Stimulated activated naive CD4-positive, alpha-beta T cell treated with Interleukin-2 at 50 U/mL for 16 hours (primary cell): ENCODE measurements at places on chromosomes 16 and 17.

- DNase-seq, result no peak
Measured at GRCh38 chr17:34011599-34011998, 243.5 kb upstream of the CCL2 start.

DNA sequence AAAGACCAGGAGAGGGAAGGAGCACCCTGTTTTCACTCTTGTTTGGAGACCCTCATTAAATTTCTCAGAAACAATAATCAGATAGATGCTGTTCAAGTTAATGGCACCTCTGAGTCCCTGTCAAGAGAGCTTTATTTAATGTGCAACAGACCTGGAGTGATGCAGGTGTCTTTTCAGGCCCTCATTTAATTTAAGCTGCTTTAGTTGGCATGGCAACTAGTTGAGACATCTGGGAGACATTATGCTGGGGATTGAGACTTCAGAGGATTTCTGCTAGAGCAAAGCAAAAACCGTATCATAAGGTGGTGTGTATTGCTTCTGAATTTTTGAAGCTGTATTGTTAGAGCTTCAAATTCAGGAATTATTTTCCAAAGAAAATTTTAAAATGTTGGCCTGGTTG is 108.5 kb downstream of the NLK start:
- no peak for DNase-seq

GRCh38 chr16:75229172-75230031 is 10.6 kb downstream of the CTRB1 start:
- no peak for DNase-seq

GRCh38 chr16:24577167-24577566 is 37.8 kb downstream of the RBBP6 start:
- no peak for DNase-seq
